Lung (tissue), 17 donors: ENCODE measurements at places on chromosomes 5 and 9. TPM values are rescaled to one million over a fixed set of nuclear protein-coding genes. Genes with fewer than 3 reads are reported as not detected.

SLC6A19 gene
- total RNA-seq = 0.06 TPM

RANBP17 gene
- total RNA-seq = 130 TPM

ZNF366 gene
- total RNA-seq = 6.0 TPM

CCDC192 gene
- total RNA-seq = 0.40 TPM

GTF3C4 gene
- total RNA-seq = 16.9 TPM

LVRN gene
- total RNA-seq = 0.94 TPM

UNC5A gene
- 0.14 TPM for total RNA-seq

MYOZ3 gene
- total RNA-seq = 2.4 TPM

ARAP3 gene
- 20.5 TPM for total RNA-seq

CCNO gene
- 8.5 TPM for total RNA-seq

OR1J2 gene
- not detected for total RNA-seq

TXNDC8 gene
- not detected for total RNA-seq

GPX8 gene
- 18.8 TPM for total RNA-seq
